ENCODE measurements at places on chromosomes 4 and X. TPM values are rescaled to one million over a fixed set of nuclear protein-coding genes. Genes with fewer than 3 reads are reported as not detected.

DNA sequence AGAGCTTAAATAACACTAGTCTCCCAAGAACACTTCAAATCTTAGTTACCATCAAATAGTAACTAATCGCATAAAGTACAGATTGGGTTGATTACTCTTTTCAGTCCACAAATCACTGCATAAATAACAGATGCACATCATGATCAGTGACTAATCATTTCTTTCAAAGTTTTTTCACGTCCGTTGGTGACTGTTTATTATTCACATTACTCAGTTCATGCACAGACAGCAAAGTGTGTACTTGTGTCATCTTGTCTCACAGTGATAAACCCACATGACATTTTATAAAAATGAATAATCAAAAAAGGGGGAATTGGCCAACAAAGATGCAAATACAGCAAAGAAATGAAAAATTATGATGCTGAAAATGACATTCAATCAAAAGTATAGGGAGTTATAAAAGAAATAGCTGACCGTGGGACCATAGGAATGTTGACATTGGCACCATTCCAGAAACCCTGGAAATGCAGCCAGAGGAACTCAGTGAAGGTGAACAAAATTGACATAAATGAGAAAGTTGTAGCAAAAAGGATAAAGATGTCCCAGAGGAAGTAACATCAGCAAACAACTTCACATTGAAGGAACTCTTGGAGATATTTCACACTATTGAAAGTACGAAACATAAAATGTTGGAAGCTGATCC, 161.5 kb downstream of the SOX3 start:
- H3K4me1 ChIP-seq, result no peaks in the 10 kb centered on the region
- H3K36me3 ChIP-seq, result no peaks in the 10 kb centered on the region
- DNase-seq, result no peak
- H3K4me3 ChIP-seq, result no peak overlapping the region
- H3K27me3 ChIP-seq, result no peaks in the 10 kb centered on the region

GRCh38 chrX:47960406-47960805, 43.4 kb downstream of the ZNF182 start:
- no peak overlapping the region for H3K27ac ChIP-seq
- H3K4me1 ChIP-seq, result no peaks in the 10 kb centered on the region
- H3K36me3 ChIP-seq, result no peaks in the 10 kb centered on the region
- no peak for DNase-seq
- H3K27me3 ChIP-seq, result no peaks in the 10 kb centered on the region
- H3K4me3 ChIP-seq, result no peak overlapping the region

- H3K27me3 ChIP-seq, result no peaks in the 10 kb centered on the region
- no peaks in the 10 kb centered on the region for H3K36me3 ChIP-seq
- no peak overlapping the region for H3K4me3 ChIP-seq
- peaks cover 3% of the 10 kb centered on the region for H3K4me1 ChIP-seq
- no peak overlapping the region for H3K27ac ChIP-seq
Measured at GRCh38 chr4:81688085-81688484, 216.4 kb upstream of the RASGEF1B start.

- no peaks in the 10 kb centered on the region for H3K36me3 ChIP-seq
- DNase-seq, result no peak
Measured at GRCh38 chr4:134313591-134313990, 112.0 kb upstream of the PABPC4L start.

DNA sequence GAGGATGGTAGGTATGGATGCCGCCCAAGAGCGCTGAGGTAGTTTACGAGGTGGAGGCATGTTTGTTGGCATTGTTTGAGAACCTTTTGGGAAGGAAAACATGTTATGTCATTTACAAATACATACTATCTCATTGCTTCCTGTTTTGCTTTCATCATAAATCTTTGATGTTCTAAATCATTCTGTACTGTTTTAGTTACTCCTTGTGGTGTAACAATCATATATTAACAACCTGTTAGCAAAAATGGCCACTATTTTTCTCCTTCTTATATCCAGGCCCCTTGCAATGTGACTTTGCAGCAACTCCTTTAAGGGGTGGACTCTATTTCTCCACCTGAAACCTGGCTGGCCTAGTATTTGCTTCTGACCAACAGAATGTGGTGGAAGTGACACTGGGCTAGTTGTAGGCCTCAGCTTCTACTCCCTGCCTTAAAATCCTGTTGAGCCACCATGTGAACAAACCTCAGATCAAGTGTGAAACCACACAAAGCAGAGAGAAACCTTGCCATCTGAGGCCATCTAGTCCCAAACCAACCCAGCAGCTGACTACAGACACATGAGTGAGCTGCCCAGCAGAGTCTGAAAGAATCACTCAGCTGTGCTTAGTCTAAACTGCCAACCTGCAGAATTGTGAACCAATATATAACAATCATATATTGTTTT, 15.8 kb upstream of the CXorf38 start:
- no peak for DNase-seq
- H3K4me3 ChIP-seq, result no peak overlapping the region
- H3K36me3 ChIP-seq, result peaks cover 23% of the 10 kb centered on the region
- H3K27ac ChIP-seq, result no peak overlapping the region

GRCh38 chr4:33959519-33959918, 2284.8 kb downstream of the ARAP2 start:
- H3K4me3 ChIP-seq, result no peak overlapping the region
- DNase-seq, result no peak
- no peaks in the 10 kb centered on the region for H3K27me3 ChIP-seq

DNA sequence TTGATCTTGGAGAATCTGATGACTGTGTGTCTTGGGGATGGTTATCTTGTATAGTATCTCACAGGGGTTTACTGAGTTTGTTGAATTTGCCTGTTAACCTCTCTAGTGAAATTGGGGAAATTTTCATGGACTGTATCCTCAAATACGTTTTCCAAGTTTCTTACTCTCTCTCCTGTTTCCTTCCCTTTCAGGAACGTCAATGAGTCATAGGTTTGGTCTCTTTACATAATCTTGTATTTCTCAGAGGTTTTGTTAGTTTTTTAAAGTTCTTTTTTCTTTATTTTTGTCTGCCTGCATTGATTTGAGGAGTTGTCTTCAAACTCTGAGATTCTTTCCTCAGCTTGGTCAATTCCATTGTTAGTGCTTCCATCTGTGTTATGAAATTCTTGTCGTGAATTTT, 227.7 kb upstream of the GPRIN3 start:
- H3K36me3 ChIP-seq, result no peaks in the 10 kb centered on the region
- no peak overlapping the region for H3K4me3 ChIP-seq
- DNase-seq, result no peak
- no peaks in the 10 kb centered on the region for H3K27me3 ChIP-seq

GRCh38 chr4:69060651-69061308, 35.5 kb upstream of the UGT2B7 start:
- no peak overlapping the region for H3K27ac ChIP-seq
- no peak overlapping the region for H3K4me3 ChIP-seq
- no peaks in the 10 kb centered on the region for H3K27me3 ChIP-seq
- DNase-seq, result no peak
- H3K36me3 ChIP-seq, result no peaks in the 10 kb centered on the region

DNA sequence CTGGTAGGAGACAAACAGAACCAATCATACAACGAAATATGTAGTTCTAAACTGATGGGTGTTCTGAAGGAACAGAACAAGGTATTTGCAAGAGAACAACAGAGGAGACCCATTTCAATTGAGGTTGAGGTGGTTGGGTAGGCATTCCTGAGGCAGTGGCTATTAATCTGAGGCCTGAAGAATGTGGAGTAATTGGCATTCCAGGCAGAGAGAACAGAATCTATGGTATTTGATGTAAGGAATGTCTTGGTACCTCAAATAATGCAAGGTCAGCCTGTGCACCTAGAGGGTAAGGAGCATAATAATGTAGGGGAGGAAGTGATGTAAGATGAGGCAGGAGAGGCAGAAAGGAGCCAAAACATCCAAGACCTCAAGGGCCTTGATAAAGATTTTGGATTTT, 109.5 kb upstream of the TEX13C start:
- peaks cover 18% of the 10 kb centered on the region for H3K27me3 ChIP-seq
- DNase-seq, result no peak
- no peak overlapping the region for H3K4me3 ChIP-seq

- no peak overlapping the region for H3K27ac ChIP-seq
- no peaks in the 10 kb centered on the region for H3K27me3 ChIP-seq
- H3K36me3 ChIP-seq, result no peaks in the 10 kb centered on the region
- no peak overlapping the region for H3K4me3 ChIP-seq
Measured at GRCh38 chrX:38273453-38273852, 52.8 kb upstream of the SRPX start.

- peaks cover 27% of the 10 kb centered on the region for H3K4me1 ChIP-seq
- no peak overlapping the region for H3K27ac ChIP-seq
- no peak for DNase-seq
- H3K4me3 ChIP-seq, result peak overlapping the region; percentile 67
- H3K36me3 ChIP-seq, result no peaks in the 10 kb centered on the region
Measured at GRCh38 chr4:80201252-80202151, 4.2 kb downstream of the PRDM8 start.

DNA sequence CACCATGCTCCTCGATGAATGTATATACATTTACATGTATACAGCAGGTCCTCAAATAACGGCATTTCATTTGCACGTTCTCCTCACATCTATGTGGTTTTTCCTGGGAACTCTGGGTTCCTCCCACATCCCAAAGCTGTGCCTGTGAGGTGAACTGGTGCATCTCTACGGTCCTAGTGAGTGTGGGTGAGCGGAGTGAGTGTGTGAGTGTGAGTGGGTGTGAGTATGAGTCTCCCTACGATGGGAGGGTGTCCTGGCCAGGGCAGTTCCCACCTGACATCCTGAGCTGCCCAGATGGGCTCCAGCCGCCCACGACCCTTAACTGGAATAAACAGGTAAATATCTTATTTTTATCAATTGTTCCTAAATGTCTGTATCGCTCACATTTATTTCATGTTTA, 40.0 kb downstream of the ACSL1 start:
- H3K27ac ChIP-seq, result no peak overlapping the region
- H3K4me1 ChIP-seq, result no peaks in the 10 kb centered on the region
- H3K36me3 ChIP-seq, result peaks cover 11% of the 10 kb centered on the region

GRCh38 chr4:4519297-4519894, 22.5 kb downstream of the STX18 start:
- no peaks in the 10 kb centered on the region for H3K27me3 ChIP-seq
- no peak for DNase-seq
- H3K27ac ChIP-seq, result no peak overlapping the region
- peaks cover under 1% of the 10 kb centered on the region for H3K36me3 ChIP-seq

DNA sequence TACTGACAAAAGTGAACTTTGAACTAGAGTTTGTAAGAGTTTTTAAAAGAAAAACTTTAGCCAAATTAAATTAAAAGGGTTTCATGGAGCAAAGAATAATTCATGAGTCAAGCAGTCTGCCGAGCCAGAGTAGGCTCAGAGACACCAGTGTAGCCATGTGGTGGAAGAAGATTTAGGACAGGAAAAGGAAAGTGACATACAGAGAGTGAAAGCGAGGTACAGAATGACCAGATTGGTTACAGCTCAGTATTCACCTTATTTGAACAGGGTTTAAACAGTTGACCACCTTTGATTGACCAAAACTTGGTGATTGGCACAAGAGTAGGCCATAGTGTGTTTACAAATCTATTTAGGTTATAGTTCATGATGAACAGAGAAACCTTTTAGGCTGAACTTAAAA, 377.8 kb downstream of the KLHL4 start:
- H3K27me3 ChIP-seq, result no peaks in the 10 kb centered on the region
- no peaks in the 10 kb centered on the region for H3K36me3 ChIP-seq
- DNase-seq, result no peak
- no peak overlapping the region for H3K27ac ChIP-seq
- H3K4me1 ChIP-seq, result no peaks in the 10 kb centered on the region

- no peak overlapping the region for H3K27ac ChIP-seq
- H3K4me3 ChIP-seq, result no peak overlapping the region
- H3K36me3 ChIP-seq, result no peaks in the 10 kb centered on the region
- H3K27me3 ChIP-seq, result no peaks in the 10 kb centered on the region
Measured at GRCh38 chrX:152343306-152343705, 107.8 kb downstream of the GABRA3 start.

DNA sequence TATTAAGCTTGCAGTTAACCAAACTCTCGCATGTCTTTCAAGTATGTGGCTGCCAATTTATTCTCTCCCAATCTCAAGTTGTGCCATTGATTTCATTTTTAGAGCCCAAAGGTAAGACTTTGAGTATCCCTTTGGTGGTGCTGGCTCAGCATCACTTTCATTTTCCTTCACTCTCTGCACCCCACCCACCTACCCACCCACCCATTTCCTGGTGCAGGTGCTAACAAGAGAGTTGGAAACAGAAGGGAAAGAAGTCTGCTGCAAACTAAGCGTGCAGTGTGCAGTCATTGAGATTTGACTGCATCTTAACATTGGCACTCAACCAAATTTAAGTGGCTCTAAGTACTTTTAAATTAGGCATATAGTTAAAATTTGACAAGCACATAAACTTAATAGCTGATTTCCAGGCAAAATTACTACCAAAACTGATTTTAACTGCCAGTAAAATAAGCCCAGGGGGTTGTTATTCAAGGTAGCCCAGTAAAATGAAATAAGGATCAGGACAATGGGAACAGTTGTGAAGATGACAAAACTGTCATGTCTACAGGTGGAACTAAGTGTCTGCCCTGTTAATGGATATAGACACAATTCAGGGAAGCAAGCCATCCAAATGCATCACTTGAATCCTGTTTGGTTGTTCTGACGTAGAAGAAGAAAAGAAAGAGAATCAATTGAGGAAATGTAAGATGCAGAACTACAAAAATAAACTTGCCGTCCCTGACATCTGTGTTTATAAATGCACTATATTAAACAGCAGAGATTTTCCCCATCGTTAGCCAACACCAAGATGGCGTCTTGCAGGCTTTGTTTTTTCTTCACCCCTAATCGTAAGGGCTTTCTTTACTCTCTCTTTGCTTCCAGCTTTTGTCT, 184.2 kb downstream of the KDR start:
- H3K27me3 ChIP-seq, result peaks cover 7% of the 10 kb centered on the region
- H3K36me3 ChIP-seq, result no peaks in the 10 kb centered on the region
- no peak overlapping the region for H3K4me3 ChIP-seq
- no peak overlapping the region for H3K27ac ChIP-seq
- H3K4me1 ChIP-seq, result peaks cover 5% of the 10 kb centered on the region

GRCh38 chr4:8195431-8195830, 3.7 kb upstream of the SH3TC1 start:
- peaks cover 39% of the 10 kb centered on the region for H3K4me1 ChIP-seq
- no peak overlapping the region for H3K4me3 ChIP-seq
- no peak for DNase-seq
- H3K27ac ChIP-seq, result no peak overlapping the region
- H3K27me3 ChIP-seq, result peaks cover 12% of the 10 kb centered on the region
- no peaks in the 10 kb centered on the region for H3K36me3 ChIP-seq

DNA sequence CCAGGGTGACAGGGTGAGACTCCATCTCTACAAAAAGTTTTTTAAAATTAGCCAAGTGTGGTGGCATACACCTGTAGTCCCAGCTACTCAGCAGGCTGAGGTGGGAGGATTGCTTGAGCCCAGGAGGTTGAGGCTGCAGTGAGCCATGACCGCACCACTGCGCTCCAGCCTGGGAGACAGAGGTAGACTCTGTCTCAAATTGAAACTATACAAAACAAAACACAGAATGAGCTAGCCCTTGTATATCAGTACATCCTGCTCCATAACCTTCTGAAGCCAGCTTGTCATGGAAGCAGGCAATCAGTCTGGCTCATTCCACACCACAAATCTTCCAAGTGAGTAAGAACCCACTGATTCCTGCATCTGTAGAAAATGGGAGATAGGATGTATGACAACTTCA, 49.0 kb downstream of the CD99L2 start:
- no peak overlapping the region for H3K4me3 ChIP-seq
- no peak for DNase-seq
- peaks cover 3% of the 10 kb centered on the region for H3K4me1 ChIP-seq
- H3K36me3 ChIP-seq, result peaks cover 2% of the 10 kb centered on the region
- H3K27ac ChIP-seq, result no peak overlapping the region

- H3K36me3 ChIP-seq, result peaks cover 19% of the 10 kb centered on the region
- H3K4me3 ChIP-seq, result no peak overlapping the region
- H3K27me3 ChIP-seq, result no peaks in the 10 kb centered on the region
Measured at GRCh38 chrX:49175435-49176274, 4.0 kb downstream of the PLP2 start.

Gene ADH1B
- 5.7 TPM for total RNA-seq

Gene SSX4
- total RNA-seq, result not detected

Gene RAB9B
- 2.0 TPM for total RNA-seq

Gene EXOC1L
- not detected for total RNA-seq

Gene SMPX
- total RNA-seq, result not detected
